ENCODE measurements at places on chromosomes 3 and 15.

DNA sequence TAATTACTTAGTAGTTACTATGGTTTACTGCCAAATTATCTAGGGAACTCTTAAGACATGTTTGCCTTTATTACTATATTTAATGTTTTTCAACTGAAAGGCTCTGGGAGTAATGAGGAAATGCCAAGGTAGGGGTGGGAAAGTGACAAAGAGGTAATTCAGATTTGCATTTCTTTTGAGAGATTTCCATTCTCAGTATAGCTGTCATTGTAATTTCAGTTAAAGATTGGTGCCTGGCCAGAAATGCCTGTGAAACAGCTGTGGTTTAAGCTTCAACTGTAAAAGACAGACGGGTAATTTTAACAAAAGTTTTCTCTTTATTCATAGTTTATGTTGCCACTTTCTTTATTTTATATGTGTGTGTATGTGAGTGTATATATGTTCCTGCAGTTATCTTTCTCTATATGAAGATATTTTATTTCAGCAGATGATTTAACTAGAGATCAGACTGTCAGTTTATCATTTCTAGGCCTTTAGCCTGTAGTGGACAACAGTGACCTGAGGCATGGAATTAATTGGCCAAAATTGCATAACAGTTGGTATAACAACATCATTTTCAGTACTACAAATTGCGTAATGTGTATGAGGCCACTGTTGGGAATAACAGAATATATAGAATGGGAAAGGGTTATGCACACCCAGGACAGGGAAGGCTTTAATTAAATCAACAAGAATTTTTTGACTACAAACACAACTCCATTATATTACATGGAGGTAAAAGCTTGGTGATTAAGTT lies 119.0 kb downstream of the BBX start:
- DNase-seq = no peak

DNA sequence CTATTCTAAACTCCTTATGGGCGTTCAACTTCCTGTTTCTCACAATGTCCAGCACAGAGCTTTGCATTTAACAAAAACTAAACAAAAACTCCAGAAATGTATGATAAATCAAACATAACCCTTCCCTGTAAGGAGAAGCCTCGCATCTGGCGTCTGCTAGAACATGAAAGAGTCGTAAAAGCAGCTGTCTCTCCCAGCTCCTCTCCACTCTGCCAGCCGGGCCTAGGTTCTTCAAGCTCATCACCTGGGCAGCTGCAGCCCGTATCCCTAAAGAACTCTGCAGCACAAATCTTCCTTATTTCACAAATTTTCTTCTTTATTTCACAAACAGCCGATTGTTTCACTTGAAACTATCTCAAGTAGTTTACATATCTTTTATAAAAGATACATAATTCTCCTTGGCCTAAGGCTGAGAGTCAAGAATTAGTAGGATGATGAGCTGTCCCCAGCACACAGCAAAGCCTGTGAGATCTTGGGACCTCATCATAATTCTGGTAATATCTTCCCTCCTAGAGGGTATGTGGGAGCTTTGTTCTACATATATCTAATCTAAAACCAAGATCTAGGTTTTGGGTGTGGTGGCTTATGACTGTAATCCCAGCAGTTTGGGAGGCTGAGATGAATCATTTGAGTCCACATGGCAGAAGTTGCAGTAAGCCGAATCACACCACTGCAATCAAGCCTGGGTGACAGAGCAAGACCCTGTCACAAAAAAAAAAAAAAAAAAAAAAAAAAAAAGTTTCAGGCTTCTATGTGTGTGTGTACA lies 35.3 kb downstream of the ANXA2 start:
- peak; percentile 9 for DNase-seq

DNA sequence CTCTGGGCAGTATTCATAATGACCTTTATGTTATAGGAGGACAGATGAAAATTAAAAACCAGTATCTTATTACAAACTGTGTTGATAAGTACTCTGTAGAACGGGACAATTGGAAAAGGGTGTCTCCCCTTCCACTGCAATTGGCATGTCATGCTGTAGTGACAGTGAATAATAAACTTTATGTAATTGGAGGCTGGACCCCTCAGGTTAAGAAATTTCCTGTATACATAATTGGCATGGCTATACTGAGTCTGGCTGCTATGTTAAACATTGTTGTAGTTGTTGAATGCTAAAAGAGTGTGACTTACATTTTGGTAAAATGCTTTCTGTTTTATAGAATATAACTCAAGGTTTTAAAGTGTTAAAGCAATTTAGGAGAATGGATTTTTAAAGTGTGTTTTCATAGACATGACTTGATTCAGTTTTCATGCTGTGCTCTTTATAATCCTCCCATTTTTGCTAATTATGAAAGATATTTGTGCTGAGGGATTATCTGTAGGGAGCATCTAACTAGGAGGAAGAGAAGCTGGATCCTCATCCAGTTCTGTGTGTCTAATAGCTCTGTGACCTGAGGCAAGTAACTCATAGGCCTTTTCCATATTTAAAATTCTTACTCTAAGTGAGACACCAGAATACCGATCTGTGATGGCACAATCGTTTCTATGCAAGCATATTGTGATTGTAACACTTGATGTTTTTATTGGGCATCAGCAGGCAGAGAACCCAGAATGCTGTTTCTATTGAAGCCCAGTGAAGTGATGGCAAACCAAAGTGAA lies 13.0 kb downstream of the KBTBD12 start:
- no peak for DNase-seq

GRCh38 chr3:95134693-95135413 lies 1072.0 kb downstream of the NSUN3 start:
- no peak for DNase-seq

DNA sequence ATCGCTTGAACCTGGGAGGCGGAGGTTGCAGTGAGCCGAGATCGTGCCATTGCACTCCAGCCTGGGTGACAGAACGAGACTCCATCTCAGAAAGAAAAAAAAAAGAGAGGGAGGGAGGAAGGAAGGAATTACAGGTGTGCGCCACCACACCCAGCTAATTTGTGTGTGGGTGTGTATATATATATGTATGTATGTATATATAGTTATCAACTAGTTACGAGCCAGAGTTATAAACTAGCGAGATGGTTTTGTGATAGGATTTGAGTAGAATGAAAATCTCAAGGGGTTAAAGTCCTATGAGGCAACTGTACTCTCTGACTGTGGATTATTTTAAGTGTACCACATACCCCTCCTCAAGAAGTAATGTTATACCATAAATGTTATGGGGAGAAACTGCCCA lies 50.9 kb upstream of the SIN3A start:
- no peak for DNase-seq

- DNase-seq = no peak
Measured at GRCh38 chr3:4297486-4297885, 5.7 kb upstream of the SETMAR start.

- DNase-seq = peak; percentile 97
Measured at GRCh38 chr3:120093911-120094775, at the start of gene GSK3B. TSS of gene GSK3B (minus strand) at chr3:120094447. CDS start at chr3:120093434, 1,013 bp downstream.

DNA sequence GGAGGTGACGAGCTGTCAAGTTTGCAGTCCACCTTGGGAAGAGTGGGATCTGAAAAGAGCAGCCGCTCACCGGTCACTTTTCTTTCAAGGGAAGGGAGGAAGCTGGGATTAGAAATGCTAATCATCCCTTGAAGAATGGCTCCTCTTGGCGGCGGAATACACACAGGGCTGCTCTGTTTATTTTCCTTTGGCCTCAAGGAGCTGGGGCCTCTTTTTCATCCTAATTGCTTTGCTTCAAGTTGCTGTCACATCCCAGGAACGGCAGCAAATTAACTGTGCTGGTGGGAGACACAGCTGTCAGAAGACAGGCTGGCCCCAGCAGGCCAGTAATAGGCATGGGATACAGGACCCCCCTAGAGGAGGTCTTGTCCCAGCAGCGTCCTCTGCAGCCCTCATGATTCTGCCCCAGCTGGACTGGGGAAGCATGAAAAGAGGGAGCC lies 6.7 kb downstream of the KBTBD13 start:
- DNase-seq = no peak

DNA sequence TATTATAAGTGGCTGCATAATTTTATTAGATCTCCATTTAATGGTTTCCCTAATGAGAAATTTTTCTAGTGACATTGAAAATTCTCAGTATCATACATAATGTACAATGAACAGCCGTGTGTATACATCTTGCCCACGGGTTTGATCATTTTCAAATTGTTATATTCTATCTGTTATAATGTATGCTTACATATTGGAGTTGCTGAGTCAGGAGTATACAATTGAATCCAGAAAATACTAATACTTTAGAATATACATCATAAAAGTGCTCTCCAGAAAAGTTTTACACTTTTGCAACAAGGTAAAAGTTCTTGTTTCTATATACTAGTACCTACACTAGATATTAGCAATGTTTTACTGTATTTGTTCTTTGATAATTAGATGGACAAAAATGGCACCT lies 82.8 kb downstream of the SPATA16 start:
- no peak for DNase-seq

DNA sequence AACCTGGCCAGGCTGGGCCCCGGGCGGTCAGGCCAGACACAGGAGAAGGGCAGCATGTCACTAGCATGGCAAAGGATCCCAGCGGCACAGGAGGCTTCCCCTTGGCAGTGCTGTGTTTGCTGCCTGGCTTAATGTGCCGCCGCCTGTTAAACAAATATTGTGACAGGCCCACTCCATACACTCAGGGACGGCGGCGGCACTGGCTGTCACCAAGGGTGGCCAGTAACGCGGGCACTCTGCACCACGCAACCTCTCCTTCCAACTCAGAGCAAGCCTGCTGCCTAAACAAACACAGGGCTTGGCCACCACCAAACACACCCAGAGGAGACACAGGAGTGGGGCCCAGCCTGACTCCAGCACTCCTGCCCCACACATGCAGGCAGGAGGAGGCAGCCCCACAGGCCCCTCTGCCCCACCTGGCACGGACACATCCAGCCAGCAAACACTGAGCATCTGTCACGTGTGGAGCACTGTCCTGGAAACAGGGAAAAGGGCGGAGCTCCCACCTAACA lies 48.0 kb downstream of the TPRA1 start:
- DNase-seq = no peak

DNA sequence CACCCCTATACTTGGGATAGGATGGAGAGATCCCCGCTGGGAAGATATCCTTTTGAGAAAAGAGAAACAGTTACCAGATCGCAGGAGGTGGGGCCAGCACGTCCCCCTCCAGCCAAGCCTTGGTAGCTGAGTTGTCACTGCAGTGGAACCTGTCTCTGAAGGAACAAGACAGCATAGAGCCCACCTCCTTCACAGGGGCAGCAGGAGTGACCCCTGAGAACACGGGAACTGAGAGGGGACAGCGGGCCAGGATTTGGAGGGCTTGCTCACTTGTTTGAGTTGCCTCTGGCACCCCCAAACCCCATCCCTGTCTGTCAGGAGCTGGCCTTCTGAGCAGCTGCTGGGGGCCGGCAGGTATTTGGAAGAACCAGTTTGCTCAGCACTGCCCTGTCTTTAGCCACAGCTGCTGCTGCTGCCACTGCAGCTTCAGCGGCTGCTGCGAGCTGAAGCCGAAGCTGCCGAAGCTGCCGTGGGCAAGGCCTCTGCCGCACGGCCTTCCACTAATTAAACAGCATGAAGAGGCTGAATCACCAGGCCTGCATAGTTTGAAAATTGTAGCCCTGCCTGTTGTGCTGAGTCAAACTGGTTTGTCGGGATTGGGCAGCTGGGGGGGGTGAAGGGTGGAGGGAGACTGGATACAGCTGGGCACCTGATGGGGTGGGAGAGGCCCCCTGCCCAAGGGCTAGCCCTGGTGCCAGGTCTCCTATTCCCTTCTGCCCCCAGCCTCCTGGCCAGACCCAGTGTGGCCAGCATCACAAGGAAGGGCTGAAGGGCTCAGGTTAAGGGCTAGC lies 4.0 kb downstream of the EPHB3 start:
- no peak for DNase-seq

DNA sequence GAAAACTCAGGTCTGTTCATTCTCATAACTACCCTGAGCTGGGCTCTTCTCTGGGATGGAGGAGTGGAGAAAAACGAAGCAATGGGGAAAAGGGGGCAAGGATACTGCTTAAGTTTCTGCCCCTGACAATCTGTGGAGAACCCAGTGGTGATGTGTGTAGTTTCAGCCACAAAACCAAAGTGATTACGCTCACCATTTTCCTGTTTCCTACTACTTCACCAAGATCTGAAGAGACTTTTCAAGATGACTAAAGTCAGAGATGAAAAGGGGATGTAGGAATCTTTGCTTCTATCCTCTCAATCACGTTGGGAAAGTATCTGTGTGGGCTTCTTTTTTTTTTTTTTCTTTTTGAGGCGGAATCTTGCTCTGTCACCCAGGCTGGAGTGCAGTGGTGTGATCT lies 8.3 kb upstream of the UBE2E1 start:
- no peak for DNase-seq

DNA sequence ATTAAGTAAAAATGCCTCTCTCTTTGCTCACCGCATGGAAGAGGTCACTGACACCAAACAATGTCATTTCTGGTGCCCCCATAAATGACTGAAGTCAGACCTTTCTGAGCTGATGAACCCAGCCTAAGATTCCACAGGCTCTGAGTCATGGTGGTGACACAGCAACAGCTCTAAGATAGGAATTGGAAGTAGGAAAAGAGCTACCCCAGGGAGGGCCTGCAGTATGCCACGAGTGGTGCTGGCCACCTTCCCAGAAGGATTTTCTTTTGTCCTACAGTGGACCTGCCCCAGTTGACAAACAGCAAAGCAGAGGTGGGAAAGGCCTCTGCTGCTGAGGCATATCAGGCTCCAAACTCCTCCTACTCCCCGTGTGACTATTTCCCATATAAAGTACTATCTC lies 208.1 kb downstream of the MINAR1 start:
- no peak for DNase-seq

DNA sequence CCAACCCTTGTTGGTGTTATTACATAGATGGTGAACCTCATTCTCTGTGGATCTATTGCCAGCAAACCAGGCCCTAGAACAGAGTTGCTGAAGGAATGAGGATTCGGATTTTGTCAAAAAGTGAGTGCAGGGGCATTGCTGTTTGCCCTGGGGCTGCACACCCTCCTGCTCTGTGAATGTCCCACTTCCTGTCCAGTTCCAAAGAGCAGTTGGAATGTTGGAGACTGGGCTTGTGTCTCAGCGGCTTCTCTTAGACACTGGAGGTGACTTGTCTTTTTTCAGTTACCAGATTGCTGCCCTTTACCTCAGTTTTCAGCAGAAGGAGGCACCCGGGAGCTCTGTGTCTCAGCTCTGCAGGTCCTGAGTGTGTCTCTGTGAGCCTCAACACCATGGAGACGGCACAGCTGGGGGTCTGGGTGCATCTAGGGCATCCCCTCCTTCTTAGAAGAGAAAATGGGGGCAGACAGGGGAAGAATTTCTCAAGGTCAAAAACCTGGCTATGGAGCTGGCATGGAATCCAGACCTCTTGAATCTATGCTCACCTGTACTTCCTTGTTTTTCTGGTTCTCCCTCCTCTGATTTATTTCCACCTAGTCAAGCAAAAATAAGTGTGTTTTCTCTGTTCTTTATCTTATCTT lies 46.3 kb downstream of the LIMD1 start:
- no peak for DNase-seq

GRCh38 chr3:124510290-124510689 lies 220.0 kb upstream of the UMPS start:
- DNase-seq = no peak
